IMR-90 (cell line): ENCODE measurements at places on chromosomes 4 and X. TPM values are rescaled to one million over a fixed set of nuclear protein-coding genes. Genes with fewer than 3 reads are reported as not detected.

DNA sequence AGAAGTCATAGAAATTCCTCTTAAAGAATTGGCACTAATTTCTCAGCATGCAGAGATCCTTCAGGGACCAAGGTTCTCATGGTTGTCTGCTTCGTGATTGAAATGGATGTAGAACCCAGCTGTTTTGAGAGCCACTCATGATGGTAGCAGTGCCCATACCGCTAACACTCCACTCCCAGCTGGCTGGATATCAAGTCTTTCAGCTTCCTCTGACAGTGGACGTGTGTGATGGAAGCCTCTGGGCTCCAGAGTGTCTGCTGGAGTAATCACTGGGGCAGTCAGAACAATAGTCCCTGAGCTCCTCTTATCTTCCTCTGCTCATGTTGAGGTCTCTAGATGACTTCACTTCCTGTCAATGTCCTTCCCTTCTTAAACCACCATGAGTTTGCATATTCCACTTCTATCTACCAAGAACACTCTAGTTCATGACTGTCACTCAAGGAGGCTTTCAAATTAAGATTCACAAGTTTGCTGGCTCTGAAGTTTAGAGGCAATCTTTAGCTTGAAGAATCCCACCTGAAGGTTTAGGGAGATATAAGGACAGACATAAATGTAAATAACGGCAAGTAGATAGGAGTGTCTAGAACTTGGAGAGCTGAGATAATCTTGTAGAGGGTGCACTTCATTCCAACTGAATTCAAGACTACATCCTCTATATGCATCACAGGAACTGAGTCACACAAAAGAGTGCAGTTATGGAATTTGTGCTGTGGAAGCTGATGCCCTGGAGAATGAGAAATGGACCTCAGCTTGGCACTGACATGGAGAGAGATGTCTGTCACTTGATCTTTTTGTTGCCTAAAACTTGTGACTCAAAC is 64.5 kb upstream of the WDR1 start:
- no peak overlapping the region for H3K4me3 ChIP-seq
- H3K36me3 ChIP-seq, result no peaks in the 10 kb centered on the region
- peaks cover 11% of the 10 kb centered on the region; the same call in 1 of the 2 replicates for H3K4me1 ChIP-seq
- DNase-seq, result peak; percentile 51

DNA sequence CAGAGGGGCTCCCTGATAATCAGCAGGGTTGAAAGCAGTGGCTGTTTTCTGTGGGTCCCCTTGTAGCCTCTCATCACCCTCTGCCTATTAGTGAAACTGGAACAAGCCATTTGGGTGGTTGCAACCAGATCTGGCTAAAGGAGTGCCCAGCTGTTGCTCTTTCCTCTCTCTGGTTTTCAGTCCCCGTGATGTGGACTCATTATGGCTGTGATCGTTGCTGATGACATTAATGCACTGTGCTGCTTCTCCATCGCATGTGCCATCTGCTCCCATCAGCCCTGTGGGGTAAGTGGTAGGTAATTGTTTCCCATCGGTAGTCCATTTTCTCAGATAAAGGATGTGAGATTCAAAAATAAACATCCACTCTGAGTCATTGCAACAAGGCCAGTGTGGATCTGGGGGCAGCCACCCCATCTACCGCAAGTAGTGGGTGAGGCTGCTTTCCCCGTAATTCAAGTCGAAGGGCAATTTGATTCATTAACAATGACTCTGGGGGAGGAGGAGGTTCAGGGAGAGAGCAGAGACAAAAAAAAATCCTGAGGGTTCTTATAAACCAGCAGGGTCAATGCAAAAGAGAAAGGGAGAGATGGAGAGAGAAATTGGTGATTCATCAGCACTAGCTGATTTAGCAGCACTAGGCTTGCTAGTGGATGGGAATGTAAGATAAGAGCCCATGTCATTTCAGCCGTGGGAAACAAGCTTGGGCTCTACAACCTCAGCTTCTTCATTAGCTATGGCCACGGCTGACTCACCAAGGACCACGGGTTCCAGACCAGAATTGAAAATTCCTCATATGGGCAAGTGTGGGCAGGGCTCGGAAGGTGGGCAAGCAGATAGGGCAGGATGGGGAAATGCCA is 357.8 kb downstream of the MID1IP1 start:
- H3K27me3 ChIP-seq, result peaks cover 18% of the 10 kb centered on the region
- H3K4me1 ChIP-seq, result no peaks in the 10 kb centered on the region
- H3K36me3 ChIP-seq, result no peaks in the 10 kb centered on the region
- H3K27ac ChIP-seq, result no peak overlapping the region

FGFBP1 gene
- total RNA-seq, result under 0.01 TPM in 1 of 2 replicates, not detected in the other

SLC2A9 gene
- total RNA-seq, result 0.56 and 0.72 TPM in 2 replicates

ADGRG2 gene
- total RNA-seq, result under 0.01 TPM in 2 replicates

GRCh38 chrX:47242321-47242720 is 9.5 kb downstream of the USP11 start:
- H3K36me3 ChIP-seq, result peaks cover 52% of the 10 kb centered on the region
- H3K27me3 ChIP-seq, result peaks cover 21% of the 10 kb centered on the region
- H3K4me3 ChIP-seq, result no peak overlapping the region
- no peak for DNase-seq

DNA sequence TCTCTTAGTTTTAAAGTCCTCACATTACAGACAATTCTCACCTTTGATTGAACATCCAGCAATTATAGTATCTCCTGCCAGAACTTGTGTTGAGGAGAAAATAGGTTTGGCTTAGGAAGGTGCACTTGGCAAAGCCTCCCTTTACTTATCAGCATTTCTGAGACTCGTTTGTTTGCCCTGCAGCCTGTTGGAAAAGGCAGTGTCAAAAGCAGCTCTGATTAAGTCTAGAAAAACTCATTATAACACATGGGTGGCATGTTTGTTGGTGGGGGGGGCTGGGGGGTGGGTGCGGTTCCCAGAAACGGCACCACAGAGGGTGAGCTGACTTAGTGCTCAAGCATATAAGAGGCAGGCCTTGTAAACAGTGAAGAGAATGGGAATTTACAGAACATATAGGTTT is 21.7 kb upstream of the PUDP start:
- no peak for DNase-seq
- no peaks in the 10 kb centered on the region for H3K4me1 ChIP-seq
- H3K36me3 ChIP-seq, result no peaks in the 10 kb centered on the region

HEPH gene
- total RNA-seq, result 16.4 and 23.5 TPM in 2 replicates

- H3K4me3 ChIP-seq, result no peak overlapping the region
- DNase-seq, result no peak
- H3K36me3 ChIP-seq, result peaks cover 6% of the 10 kb centered on the region
- peaks cover under 1% of the 10 kb centered on the region for H3K4me1 ChIP-seq
- no peaks in the 10 kb centered on the region for H3K27me3 ChIP-seq
Measured at GRCh38 chrX:13752646-13753045, 18.1 kb downstream of the OFD1 start.

- H3K4me3 ChIP-seq, result no peak overlapping the region
- H3K36me3 ChIP-seq, result no peaks in the 10 kb centered on the region
- H3K4me1 ChIP-seq, result no peaks in the 10 kb centered on the region
- DNase-seq, result no peak
- H3K27ac ChIP-seq, result no peak overlapping the region
Measured at GRCh38 chr4:159503236-159504008, 400.5 kb downstream of the RAPGEF2 start.

DNA sequence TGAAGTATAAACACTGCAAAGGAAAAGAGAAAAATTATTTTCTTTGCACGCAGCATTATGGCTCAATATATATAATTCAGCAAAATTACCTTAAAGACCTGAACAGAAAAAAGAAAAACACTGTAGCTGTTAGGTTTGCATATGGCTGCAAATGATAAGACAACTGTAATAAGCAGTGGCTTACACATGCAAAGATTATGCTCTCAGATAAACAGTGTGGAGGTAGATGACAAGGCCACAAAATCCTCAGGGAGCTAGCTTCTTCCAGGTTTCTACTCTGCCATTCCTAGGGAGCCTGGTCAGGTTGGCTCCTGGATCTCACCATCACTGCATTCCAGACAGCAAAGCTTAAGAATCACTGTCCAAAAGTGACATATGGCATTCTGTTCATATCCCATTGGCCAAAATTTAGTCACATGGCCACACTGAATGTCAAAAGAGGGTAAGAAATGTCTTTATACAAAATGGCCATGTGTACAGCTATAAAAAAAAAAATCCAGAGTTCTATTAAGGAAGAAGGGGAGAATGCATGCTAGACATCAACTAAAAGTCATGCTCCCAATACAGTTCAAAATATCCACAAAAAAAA is 195.2 kb upstream of the SLC7A11 start:
- DNase-seq, result no peak
- H3K4me1 ChIP-seq, result peaks cover 2% of the 10 kb centered on the region; the same call in 1 of the 2 replicates
- H3K27me3 ChIP-seq, result no peaks in the 10 kb centered on the region

DNA sequence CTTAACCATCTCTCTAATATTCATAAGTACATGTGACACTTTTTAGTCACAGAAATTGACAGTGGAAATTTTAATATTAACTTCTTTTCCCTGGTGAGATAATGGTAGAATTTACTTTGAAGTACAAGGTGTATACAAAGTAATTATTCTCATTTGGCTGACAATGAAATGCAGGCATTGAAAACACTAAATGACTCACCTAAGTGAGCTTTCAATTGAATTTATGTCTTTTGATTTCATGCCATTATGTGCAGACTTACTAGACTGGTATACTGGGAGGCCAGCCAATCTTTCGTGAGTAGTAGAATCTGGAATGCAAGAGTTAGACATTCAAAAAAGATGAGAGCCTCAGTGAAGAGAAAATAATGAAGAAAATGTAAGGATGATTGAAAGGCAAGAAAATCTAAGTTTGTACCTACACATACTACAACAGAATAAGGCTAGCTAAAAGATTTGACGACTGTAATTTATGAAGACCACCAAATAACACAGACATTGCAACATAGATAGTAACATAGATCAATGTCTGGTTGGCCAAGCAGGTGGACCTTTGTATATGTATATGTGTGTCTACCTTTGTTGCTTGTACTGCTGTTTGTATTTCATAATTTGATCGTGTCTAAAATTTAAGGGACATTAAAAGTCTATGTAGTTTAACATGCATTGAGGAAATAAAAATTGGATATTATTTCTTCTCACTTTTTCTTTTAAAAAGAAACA is 459.7 kb downstream of the IL15 start:
- no peaks in the 10 kb centered on the region for H3K27me3 ChIP-seq
- H3K4me1 ChIP-seq, result peaks cover 9% of the 10 kb centered on the region
- no peak overlapping the region for H3K27ac ChIP-seq
- no peak overlapping the region for H3K4me3 ChIP-seq
- peak; percentile 96 for DNase-seq

NOCT gene
- total RNA-seq, result 30.8 and 41.4 TPM in 2 replicates

- no peak for DNase-seq
- H3K27ac ChIP-seq, result no peak overlapping the region
- H3K4me1 ChIP-seq, result peaks cover 3% of the 10 kb centered on the region
- no peak overlapping the region for H3K4me3 ChIP-seq
- no peaks in the 10 kb centered on the region for H3K36me3 ChIP-seq
Measured at GRCh38 chr4:53620956-53621355, 29.7 kb upstream of the LNX1 start.

RNF150 gene
- total RNA-seq, result 10.6 and 18.1 TPM in 2 replicates

HSD17B13 gene
- under 0.01 TPM in 1 of 2 replicates, not detected in the other for total RNA-seq

- H3K27me3 ChIP-seq, result no peaks in the 10 kb centered on the region
- H3K4me3 ChIP-seq, result no peak overlapping the region
- DNase-seq, result peak; percentile 95
- H3K36me3 ChIP-seq, result peaks cover 4% of the 10 kb centered on the region
- peaks cover 6% of the 10 kb centered on the region for H3K4me1 ChIP-seq
Measured at GRCh38 chrX:30659421-30659820, 6.2 kb downstream of the GK start.

DNA sequence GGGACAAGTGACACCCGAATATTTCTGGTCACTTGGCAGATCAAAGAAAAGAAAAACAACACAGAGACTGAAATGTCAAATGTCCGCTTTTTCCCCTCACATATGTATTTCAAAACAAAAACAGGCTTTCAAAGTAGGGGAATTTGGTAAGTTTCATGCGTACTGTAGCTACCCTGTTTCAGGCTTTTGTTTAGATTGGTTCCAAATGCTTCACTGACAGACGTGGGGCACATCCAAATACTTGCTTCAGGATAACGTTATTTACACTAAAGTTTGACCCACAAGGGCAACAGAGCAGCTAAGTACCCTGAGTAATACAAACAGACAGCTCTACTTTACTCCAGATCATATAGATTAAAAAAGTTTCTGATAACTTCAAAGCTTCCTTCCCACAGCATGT is 804.5 kb upstream of the POU3F4 start:
- DNase-seq, result no peak
- no peaks in the 10 kb centered on the region for H3K4me1 ChIP-seq
- no peak overlapping the region for H3K27ac ChIP-seq
- H3K27me3 ChIP-seq, result no peaks in the 10 kb centered on the region

- H3K4me1 ChIP-seq, result no peaks in the 10 kb centered on the region
- DNase-seq, result no peak
- no peak overlapping the region for H3K4me3 ChIP-seq
- H3K27ac ChIP-seq, result no peak overlapping the region
- no peaks in the 10 kb centered on the region for H3K27me3 ChIP-seq
Measured at GRCh38 chr4:68434836-68435235, 12.4 kb upstream of the TMPRSS11E start.

DNA sequence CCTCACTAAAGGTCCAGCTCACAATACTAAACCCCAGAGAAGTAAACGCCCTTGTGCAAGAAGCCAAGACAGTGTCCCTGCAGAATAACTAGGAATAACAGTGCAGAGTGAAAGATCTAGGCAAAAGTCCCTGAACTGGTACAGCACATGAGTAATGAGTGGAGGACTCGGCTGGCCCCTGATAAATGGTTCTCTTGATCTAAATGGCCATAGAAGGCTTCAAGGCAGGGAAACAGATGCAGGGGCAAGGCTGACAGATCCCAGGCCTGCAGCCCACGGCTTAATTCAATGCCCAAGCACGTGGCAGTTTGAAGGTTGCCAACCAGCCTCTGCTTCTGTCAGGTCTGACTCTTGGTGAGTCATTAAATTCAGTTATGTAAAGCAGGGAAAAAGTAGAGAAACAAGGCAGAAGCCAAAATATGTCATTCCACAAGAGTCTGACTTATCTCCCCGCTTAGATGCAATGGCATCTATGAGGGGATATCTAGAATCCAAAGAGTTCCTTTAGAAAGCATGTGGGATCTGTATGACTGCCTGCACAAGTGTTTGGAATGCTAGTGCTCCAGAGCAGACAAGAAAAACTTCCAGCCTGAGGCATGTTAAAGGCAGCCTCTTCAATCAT is 121.3 kb downstream of the PRDM5 start:
- peak; percentile 78 for DNase-seq
- peaks cover 4% of the 10 kb centered on the region for H3K4me1 ChIP-seq
- H3K27me3 ChIP-seq, result no peaks in the 10 kb centered on the region
- H3K27ac ChIP-seq, result no peak overlapping the region
